ENCODE measurements at places on chromosomes 11 and 22. TPM values are rescaled to one million over a fixed set of nuclear protein-coding genes. Genes with fewer than 3 reads are reported as not detected.

Gene FOLR1
- total RNA-seq: 0.22 TPM

DNA sequence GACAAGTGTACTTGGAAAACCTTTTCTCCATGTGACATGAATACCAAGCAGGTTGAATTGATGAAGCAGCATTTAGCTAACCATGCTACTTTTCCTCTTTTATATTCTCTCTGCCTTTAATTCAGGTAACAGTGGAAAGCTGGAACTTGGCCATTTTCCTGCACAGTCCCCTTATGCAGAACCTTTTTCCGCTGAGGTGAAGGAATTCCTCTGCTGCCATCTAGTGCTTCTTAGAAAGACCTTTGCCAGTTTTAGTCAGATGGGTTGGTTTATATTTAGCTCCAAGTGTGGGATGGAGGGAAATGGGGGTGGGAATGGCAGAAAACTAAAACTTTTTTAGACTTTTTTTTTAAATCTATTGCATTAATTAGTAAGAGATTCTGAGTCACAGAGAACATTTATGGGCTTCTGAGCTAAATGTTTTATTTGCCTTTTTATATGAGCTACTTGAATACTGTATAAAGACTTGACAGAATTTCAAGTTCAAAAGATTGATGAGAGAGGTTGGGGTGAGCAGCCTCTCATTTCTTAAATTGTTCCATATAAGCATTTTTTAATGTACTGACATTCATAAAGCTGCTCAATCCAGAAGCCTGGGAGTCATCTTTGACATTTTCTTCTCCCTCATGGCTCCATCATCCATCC, 153.9 kb upstream of the ZC3H12C start:
- no peak for DNase-seq

DNA sequence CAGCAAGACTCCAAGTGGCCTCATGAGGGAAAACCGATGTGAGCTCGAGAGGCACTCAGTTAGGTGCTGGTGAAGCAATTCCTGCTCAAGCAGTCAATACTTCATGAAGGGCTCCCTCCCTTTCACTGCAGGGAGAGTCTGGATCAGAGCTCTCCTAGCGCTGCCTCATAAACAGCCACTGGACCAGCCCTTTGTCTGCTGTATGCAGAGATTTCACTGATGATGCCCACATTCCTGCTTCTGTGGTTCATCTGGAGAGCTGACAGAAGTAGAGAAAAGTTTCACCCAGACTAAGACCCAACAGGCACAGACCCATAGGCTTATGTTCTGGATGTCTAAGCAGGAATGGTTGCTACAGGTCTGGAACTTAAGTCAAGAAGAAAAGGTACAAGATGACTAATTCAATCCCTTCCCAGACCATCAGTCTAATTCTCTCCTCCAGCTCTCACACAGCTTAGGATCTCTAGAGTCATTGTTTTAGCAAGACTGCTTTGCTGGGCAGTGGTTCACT, 4.0 kb downstream of the UCP2 start:
- DNase-seq: no peak

- DNase-seq: no peak
Observed at GRCh38 chr22:50236731-50237409, 8.0 kb downstream of the TUBGCP6 start.

Gene HBB
- 1,223 TPM for total RNA-seq

Gene SYT13
- total RNA-seq: 1.3 TPM

DNA sequence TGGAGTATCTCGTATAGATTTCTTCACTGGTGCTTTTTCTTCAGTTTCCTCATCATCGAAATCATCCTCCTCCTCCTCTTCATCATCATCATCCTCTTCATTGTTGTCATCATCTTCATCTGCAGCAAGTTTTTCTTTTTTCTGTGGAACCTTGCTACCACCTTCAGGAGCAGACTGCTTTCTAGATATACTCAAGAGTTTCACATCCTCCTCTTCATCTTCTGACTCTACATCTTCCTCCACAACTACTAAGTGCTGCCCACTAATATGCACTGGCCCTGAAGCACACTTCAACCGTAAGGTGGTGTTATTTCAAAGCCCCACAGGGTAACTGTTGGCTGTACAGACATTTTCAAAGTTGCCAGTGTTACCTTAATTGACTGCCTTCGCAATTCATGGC, 17.1 kb downstream of the OR2AT4 start:
- DNase-seq: no peak
